ENCODE measurements at places on chromosomes 4 and X.

DNA sequence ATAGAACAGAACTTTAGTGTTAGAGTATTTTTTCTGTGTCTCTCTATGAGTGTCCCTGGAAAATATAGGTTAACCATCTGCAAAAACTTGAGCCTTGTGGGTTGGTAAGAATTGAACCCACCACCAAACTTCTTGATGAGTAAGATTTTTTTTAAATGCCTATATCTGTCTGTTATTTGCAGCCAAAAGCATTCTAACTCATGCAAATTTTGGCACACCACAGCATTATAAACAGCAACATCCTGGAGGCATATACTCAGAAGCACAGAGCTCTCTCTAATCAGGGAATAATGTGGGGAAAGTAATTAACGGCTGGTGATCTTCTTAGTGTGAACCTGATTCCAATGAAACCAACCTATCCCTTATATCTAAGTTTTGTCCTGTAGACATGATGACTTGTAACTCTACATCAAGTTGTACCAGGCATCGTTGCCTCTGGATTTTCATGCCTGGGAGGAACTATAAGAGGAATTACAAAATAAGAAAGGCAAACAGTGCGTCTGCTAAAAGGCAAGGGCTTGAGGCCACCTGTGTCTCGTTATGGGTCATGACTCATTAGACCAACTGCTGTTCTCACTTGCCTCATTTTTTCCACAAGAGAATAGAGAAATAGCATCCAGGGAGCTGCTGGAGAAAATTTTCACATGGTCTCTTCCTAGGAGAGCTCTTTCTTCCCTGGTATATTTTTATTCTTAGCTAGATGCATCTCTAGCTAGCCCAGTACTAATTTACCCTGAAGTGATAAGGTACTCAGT is 202.4 kb downstream of the CHIC2 start:
- DNase-seq: no peak

DNA sequence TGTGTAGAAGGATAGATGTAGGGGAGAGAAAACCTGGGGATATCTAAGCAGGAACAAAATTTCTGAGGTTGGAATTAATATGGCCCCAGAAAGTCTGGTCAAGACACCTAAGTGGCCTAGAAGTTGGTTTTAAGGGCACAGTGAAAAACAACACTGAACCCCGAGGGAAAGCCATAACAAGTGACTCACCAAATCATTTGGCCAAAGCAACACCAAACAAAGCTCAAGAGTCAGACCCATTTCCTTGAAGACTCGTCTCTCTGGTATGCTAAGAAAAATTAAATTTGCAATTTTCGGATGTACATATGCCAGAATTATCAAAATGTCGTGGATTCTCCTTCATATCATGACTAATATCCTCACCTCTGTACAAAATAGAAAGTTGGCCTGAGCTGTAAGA is 162.9 kb downstream of the SMIM20 start:
- no peak for DNase-seq

DNA sequence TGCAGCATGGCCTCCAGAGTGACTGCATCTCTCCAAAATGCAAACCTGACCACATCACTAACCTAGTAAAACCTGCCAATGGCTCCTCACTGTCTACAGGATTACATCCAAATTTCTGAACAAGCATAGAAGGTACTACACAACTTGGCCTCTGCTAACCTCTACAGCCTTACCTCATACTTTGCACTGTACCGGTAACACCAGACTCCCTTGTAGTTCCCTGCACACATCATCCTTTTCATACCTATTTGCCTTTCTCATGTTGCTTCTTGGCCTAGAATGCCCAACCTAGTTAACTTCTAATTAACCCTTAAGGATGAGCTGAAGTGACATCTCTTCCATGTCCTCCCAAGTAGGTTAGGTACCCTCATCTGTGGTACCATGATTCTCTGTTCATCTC is 33.4 kb upstream of the KCNE5 start:
- DNase-seq: no peak

DNA sequence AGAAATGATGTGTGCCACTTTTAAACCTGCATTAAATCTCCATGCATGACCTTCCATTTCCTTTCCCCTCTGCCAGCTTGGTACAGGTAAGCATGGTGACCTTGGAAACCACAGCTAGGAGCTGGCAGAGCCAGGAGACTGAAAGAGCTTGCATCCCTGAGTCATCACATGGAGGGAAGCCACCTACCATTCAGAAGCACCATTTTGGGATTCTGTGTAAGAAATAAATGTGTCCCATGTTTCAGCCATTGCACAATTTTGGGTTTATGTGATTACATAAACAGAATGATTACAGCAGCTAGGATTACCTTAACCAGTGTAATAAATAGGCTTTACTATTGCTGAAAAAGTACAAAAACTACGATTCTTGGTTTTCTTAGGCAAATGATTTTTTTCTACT is 17.3 kb upstream of the CCDC149 start:
- DNase-seq: no peak

DNA sequence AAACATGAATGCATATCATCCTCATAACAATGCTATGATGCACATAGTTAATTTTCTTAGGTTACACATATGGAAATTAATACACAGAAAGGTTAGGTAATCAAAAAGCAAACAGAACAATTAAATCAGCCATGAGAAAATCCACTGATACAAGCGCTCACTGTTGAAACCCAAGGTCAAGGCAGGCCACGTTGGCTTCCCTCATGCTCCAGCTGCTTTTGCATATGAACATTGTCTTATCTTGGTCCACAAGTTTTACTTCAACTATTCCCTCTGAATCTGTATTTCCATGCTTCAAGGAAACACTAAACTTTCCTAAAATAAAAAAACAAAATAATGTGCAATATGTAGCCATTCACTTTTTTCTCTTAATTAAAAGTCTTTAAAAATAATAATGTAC is 34.5 kb upstream of the PLA2G12A start:
- no peak for DNase-seq

DNA sequence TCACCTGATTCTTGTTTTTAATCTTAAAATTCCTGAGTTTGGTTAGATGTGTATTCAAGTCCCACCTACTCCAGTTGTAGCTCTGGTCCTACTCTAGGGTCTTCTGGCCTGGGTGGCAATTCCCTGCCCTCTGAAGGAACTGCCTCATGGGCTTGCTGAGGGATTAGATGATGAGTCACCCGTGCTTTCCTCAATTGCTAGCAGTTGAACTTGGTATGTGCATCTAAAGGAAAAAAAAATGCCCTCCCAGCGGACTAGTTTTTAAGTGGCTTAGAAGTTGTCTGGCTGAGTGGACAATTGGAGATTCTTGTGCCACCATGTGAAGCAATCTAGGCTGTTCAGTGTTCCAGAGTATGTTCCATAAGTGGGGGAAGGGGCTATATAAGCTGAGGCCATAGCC is 127.0 kb downstream of the CCNG2 start:
- DNase-seq: no peak

- no peak for DNase-seq
These were observed 30.2 kb downstream of the ZNF185 start for GRCh38 chrX:152927858-152928760.

Data from CD4-positive, CD25-positive, alpha-beta regulatory T cell (primary cell).